Gastrocnemius medialis (tissue), 4 donors: ENCODE measurements at places on chromosomes 7 and 10. TPM values are rescaled to one million over a fixed set of nuclear protein-coding genes. Genes with fewer than 3 reads are reported as not detected.

HBP1 gene
- 116 TPM for total RNA-seq

NRG3 gene
- not detected for total RNA-seq

PDK4 gene
- 5,680 TPM for total RNA-seq

DNA sequence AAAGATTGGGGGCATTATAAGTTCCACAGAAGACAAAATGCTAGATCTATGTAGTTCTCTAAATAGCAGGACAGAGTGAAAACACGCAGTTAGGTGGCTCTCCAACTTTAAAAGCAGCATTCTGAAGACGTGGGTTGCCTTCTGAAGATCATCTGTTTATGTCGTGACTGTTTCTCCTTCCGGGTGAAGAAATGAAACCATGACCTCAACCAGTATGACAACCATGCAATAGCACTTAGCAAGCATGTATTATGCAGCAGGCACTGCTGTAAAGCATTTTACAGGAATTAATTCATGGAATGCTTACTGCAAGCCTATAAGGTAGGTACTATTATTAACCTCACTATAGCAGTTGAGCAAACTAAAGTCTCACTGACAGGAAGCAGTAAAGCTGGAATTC is 125.2 kb downstream of the SLC25A13 start:
- DNase-seq = no peak

DNA sequence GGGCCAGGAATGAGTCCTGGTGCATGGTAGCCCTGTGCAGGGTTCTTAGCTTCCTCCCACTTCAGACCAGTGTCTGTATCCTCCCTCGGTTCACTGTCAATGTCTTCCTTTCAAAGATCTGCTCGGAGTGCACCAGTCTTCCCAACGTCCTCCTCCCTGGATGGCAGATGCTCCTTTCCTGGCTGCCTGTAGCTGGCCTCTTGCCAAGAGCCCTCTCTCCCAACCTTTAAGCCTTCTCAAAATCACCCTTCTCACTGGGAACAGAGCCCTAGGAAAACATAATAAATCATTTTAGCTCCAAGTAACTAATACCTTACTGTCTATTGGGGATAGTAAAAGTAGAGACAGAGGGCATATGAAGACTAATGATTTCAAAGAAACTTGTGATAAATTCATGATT is 490.6 kb downstream of the CCSER2 start:
- DNase-seq = no peak

GRCh38 chr10:4698075-4698474 is 127.9 kb upstream of the AKR1E2 start:
- peak; percentile 42 for DNase-seq
